Cardiac fibroblast (primary cell): ENCODE measurements at places on chromosomes 11 and 22.

DNA sequence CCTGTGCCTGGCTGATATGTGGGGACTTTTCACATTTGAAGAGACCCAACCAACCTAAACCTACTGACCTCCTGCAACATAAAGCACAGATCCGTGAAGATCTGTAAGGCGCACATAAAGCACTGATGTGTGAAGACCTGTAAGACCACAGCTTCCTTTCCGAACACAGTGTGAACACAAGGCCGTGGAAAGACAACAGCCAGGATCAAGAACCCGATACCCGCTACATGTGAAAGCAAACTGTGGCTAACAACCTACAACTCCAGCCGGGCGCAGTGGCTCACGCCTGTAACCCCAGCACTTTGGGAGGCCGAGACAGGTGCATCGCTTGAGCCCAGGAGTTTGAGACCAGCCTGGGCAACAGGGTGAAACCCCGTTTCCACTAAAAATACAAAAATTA, 17.6 kb upstream of the PPFIA1 start:
- no peak for DNase-seq

- DNase-seq, result no peak
These were observed 40.8 kb downstream of the BID start for GRCh38 chr22:17733466-17733865.

DNA sequence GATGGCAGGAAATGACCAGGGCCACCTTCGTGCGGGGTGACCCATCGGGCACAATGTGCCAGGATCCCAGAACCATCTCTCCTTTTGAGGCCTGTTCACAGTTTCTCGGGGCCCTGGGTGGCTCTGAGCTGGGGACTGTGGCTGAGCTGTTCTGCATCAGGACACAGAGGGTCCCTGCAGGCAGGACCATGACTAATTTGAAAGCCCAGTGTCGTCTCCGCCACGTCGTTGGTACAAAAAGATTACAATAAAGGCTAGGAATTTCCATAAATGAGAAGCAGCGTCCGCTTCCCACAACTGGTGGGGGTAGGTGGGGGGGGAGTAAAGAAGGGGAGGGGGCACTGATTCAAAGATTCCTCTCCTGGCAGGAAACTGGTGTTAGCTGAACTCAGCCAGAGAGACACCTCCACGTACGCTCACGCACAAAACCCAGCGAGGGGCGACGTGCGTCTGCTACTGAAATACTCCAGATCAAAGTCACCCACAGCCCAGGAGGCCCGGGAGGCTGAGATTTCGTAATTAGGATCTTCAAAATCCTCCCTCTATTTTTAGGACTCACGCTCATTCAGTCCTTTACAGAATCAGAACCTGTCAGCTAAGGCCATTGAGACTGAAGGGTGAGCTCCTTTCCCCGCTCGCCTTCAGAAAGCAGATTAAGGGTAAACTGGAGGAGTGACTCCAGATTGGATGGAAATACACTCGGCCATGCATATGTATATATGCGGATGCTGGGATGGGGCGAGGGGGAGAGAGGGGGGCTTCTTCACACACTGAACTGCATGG, 11.0 kb downstream of the MN1 start:
- no peak for DNase-seq

DNA sequence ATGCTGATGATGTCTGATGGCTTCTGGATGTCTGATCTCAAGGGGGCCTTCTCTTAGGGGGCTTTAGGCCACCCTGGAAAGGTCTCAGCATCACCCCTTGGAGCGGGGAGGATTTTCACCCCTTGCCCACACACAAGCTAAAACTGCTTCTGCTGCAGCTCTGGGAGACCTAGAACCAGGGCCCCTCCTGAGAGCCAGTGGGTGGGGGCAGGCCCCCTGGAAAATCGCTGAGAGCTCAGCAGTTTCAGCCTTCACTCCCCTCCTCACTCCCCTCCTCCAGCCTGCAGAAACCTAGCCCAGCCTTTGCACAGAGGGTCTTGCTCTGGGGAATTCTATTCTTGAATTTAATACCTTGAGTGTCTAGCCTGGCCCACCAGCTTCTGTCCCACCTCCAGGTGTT, 17.2 kb downstream of the CD6 start:
- DNase-seq, result no peak

DNA sequence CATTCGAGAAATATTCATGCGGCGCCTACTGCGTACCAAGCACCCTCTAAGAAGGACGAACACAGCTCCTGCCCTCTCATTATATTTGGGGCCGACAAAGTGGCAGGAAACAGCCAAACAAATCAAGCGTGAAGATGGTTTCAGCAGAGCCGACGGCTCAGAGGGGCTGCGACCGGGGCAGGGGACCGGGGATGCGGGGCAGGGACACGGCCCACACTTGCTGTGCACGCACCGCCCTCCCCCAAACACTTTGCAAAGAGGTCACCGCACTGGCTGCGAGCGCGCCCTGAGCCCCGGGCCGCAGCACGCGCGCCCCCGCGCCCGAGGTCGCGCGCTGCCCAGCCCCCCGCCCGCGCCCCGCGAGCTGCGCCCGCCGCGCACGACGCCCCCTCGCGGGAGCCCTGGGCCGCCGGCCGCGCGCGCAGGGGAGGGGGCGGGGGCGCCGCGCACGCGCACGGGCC, 255 bp upstream of the SYNGR1 start:
- no peak for DNase-seq

- DNase-seq, result no peak
These were observed 654.8 kb upstream of the CNTN5 start for GRCh38 chr11:98365941-98366340.

DNA sequence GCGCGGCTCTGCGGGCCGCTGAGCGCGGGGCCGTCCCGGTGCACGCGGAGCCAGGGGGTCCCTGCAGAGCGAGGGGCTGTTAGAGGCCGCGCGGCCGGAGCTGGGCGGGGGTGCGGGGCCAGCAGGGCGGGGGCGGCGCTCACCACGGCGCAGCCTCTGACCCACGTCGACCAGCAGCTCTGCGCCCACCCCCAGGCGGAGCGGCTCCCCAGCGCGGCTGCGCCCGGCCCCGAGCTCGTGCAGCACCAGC, 385 bp upstream of the SCO2 start:
- no peak for DNase-seq

- no peak for DNase-seq
These were observed 42.5 kb downstream of the CEP57 start for GRCh38 chr11:95832763-95833162.

- DNase-seq, result peak; percentile 91
These were observed 737 bp upstream of the STIP1 start for GRCh38 chr11:64185175-64185692.

DNA sequence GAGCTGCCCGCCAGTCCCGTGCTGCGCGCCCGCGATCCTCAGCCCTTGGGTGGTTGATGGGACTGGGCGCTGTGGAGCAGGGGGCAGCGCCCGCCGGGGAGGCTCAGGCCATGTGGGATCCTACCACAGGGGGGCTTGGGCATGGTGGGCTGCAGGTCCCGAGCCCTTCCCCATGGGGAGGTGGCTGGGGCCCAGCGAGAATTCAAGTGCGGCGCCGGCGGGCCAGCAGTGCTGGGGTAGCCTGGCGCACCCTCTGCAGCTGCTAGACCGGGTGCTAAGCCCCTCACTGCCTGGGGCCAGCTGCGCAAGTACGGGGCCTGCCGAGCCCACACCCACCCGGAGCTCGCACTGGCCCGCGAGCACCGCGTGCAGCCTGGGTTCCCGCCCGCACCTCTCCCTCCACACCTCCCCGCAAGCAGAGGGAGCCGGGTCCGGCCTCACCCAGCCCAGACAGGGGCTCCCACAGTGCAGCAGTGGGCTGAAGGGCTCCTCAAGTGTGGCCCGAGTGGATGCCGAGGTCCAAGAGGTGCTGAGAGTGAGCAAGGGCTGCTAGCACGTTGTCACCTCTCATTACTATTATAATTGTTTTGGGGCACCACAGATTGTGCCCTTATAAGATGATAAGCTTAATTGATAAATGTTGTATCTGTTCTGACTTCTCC, 333.2 kb downstream of the CASP12 start:
- no peak for DNase-seq

GRCh38 chr11:431921-432320, 9.9 kb downstream of the ANO9 start:
- DNase-seq, result no peak

- DNase-seq, result no peak
These were observed 850.5 kb downstream of the KCNA4 start for GRCh38 chr11:29166306-29166705.

GRCh38 chr22:33908171-33909074, 11.9 kb downstream of the LARGE1 start:
- no peak for DNase-seq
